ENCODE measurements at places on chromosomes 1 and 21.

GRCh38 chr1:208737161-208737560 lies 493.0 kb upstream of the PLXNA2 start:
- no peak for DNase-seq

- DNase-seq = no peak
Measured at GRCh38 chr1:219716611-219717114, 103.8 kb upstream of the ZC3H11B start.

DNA sequence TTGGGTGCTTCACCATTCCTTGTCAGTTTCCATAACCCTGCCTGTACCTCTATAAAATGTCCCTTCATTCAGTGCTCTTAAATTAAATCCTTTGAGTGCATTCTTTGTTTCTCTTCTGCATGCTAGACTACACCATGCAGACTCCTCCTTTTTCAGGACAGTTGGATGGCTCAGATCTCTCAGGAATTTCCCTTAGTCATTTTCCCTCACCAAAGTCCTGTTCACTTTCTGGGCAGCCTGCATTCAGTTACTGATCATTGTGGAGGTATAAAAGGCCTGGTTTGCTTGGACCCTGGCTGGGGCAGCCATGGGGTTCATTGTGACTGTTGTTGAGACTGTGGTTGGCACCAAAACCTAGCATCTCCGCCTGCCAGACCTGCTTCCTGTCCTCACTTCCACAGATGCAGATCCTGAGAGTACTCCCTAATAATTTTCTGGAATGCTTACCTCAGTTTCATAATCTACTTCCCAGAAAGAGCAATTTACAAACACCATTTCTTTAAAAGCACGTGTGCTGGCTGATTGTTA lies 88.4 kb downstream of the PDE4B start:
- no peak for DNase-seq

- DNase-seq = no peak
Measured at GRCh38 chr1:23126801-23127200, 41.9 kb downstream of the LUZP1 start.

All from activated CD8-positive, alpha-beta memory T cell treated with anti-CD3 and anti-CD28 coated beads for 48 hours (primary cell).